ENCODE measurements at places on chromosomes 2 and 18. TPM values are rescaled to one million over a fixed set of nuclear protein-coding genes. Genes with fewer than 3 reads are reported as not detected.

GRCh38 chr2:1804865-1805264, 60.5 kb upstream of the PXDN start:
- no peak for DNase-seq

DNA sequence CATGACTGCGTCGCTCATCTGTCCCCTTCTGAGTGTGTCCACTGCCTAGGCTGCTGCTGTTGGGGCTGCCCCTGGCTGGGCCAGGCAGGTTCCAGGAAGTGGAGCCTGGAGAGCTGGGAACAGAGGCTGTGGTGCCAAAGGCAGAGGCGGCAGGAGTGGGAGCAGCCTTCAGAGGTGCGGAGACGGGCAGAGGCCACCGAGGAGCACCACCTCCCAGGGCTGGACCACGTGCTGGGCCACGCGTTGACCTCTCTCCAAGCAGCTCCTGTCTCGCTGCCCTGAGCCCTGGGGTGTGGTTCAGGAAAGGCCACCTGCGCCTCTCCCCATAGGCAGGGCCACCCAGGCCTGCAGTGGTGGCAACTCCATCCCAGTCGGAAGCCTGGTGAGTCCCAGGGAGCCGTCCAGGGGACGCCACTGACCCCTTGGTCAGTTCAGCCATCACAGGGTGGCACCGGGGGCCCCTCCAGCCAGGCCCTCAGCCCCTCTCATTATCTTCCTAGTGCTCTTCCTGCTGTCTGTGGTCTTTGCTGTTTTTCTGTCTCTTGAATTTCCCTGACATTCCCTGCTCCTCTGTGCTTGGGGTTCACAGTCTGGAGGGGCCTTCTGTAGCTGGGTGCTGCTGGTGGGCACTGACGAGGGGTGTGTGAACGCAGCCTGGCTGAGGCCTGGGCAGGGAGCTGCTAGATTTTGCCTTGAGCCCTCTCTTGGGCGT, 122.8 kb upstream of the HS6ST1 start:
- DNase-seq, result no peak

GRCh38 chr2:189818249-189819038, 34.2 kb downstream of the PMS1 start:
- no peak for DNase-seq

- DNase-seq, result no peak
Observed at GRCh38 chr2:184599054-184599871, 934 bp downstream of the ZNF804A start.

GRCh38 chr2:178863856-178864620, 56.8 kb upstream of the TTN start:
- no peak for DNase-seq

DNA sequence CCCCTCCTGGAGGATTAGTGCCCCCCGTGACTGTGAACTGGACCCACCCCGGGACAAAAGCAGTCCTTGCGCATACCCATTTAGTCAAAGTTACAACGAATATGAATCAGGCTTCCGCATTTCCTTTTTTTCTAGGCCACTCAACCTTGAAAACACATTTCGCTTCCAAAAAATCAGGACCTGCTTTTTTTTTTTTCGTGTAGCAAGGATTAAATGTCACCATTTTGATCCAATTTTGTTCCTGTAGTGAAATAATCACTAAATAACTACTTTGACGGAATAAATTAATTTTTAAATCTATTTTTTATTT, 464 bp upstream of the FTCDNL1 start:
- DNase-seq, result no peak

GRCh38 chr18:44821924-44822323, 141.2 kb downstream of the SETBP1 start:
- DNase-seq, result no peak

Gene DES
- total RNA-seq, result not detected

Gene CCDC68
- not detected for total RNA-seq

Gene PIGN
- 27.8 TPM for total RNA-seq
